ENCODE measurements at places on chromosomes 11 and 22.
A peak's percentile ranks its signal among the peaks of the same experiment; 100 is the strongest.

GRCh38 chr11:131800452-131800851 lies 430.0 kb downstream of the NTM start:
- DNase-seq = no peak

DNA sequence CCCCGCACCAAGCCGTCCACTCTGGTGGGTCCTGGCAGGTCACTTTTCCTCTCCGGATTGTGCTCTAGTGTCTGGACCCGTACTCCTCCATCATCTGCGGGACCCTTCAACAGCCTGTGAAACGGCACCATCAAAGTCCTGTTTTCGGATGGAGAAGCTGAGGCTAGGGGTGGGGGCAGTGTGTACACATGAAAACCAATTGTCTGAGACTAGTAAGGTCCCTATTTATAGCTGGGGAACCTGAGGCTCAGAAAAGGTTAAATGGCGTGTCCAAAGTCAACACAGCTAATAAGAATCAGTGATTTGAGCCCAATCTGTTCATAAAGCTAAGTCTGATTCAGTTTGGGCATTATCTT lies 668 bp upstream of the LRRC32 start:
- no peak for DNase-seq

- no peak for DNase-seq
Measured at GRCh38 chr11:64674774-64675173, 48.2 kb downstream of the NRXN2 start.

DNA sequence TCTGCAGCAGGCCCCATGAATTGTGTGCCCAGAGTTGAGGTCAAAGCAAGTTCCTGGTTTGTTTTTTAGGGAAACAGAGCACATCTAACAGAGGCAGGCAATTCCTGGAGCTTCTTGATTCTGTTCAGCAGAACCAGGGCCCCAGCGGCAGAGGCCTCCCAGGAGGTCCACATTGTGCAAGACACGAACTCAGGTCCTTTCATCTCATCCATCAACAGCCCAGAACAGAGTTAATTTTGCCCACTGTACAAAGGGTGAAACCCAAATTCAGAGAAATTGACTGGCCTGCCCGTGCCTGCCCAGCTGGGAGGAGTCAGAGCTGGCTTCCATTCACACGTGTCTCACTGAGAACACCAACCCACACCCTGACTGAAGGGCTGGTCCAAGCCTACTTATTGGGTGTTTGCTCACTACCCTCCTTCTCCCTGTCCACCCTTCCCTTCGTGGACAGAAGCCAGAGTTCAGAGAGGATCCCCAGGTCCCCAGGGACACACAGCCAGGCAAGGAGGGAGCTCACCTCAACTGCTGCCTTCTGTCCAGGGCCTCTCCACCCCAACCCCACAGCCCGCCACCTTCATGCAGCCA lies 607.1 kb downstream of the TBC1D22A start:
- DNase-seq = no peak

GRCh38 chr11:128451652-128452470 lies 135.5 kb downstream of the ETS1 start:
- DNase-seq = peak; percentile 67

DNA sequence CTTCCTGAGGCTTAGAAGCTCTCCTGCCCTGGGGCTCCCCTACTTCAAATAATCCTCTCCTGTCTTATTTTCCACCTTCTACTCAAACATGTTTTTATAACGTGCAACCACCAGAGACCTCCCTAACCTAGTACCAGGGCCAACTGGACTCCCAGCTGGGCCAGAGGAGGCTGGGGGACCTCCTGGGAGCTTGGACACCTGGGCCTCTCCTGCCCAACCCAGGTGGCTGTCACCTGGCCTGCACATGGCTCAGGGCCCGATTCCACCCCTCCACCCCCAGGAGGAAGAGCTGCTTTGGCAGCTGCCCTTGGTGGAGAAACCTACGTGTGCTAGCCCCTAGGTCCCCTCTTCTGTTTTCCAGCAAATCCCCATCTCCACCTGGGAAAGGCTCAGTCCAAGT lies 105.2 kb downstream of the ABTB2 start:
- no peak for DNase-seq

GRCh38 chr11:121241343-121242211 lies 51.0 kb upstream of the SC5D start:
- DNase-seq = no peak

- DNase-seq = no peak
Measured at GRCh38 chr11:12269446-12270214, 107.7 kb upstream of the PARVA start.

DNA sequence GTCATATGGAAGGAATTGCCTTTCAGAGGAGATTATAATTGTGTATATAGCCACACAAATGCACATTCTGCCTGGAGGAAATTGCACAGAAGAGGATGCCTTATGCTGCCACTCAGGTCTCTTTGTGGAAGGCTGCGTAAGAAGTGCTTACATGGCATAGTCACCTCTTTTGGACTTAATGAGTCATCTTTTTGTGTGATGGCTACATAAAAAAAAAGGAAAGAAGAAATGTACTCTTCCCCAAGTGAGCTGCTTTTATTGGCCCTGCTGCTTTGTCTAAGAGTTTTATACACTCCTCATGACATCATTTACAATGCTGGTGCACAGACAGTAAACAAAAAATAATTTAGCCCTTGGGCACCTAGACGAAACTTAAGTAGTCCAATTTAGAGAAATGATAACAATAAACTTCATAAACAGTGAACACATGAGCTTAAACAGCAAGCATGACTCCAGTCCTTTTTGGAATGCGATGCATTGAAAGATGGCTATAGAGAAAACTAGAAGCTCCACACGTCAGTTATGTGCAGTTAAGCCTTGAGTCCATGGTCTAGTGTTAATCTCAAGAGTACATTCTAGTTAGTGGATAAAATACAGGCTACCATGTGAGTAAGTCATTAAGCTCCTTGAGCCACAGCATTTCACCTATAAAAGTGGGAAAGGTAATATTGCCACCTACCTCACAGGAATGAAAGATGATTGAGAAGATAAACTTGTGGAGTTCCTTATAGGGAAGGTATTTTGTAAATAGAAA lies 12.0 kb downstream of the CSTPP1 start:
- peak; percentile 80 for DNase-seq

GRCh38 chr11:33557201-33557600 lies 143.4 kb downstream of the C11orf91 start:
- peak; percentile 96 for DNase-seq

GRCh38 chr11:71451596-71452198 lies 1.3 kb upstream of the NADSYN1 start:
- DNase-seq = no peak

All from fibroblast of skin of back (primary cell).